Occipital lobe (tissue), 3 donors: ENCODE measurements at places on chromosomes 11 and 22.

GRCh38 chr11:95972060-95972459 is 48.2 kb upstream of the MTMR2 start:
- no peak for DNase-seq

GRCh38 chr22:48354096-48354495 is 1473.6 kb downstream of the BRD1 start:
- no peak for DNase-seq

GRCh38 chr22:26998129-26998528 is 340.7 kb downstream of the MIAT start:
- no peak for DNase-seq

DNA sequence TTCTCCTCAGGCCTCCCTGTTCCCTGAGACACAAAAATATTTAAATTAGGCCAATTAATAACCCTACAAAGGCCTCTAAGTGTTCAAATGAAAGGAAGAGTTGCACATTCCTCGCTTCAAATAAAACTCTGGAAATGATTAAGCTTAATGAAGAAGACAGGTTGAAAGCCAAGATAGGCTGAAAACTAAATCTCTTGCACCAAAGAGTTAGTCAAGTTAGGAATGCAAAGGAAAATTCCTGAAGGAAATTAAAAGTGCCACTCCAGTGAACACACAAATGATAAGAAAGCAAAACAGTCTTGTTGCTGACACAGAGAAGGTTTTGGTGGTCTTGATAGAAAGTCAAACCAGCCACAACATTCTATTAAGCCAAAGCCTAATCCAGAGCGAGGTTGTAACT is 574.4 kb downstream of the OPCML start:
- no peak for DNase-seq

GRCh38 chr22:44293876-44294275 is 18.9 kb downstream of the SHISAL1 start:
- DNase-seq = no peak

DNA sequence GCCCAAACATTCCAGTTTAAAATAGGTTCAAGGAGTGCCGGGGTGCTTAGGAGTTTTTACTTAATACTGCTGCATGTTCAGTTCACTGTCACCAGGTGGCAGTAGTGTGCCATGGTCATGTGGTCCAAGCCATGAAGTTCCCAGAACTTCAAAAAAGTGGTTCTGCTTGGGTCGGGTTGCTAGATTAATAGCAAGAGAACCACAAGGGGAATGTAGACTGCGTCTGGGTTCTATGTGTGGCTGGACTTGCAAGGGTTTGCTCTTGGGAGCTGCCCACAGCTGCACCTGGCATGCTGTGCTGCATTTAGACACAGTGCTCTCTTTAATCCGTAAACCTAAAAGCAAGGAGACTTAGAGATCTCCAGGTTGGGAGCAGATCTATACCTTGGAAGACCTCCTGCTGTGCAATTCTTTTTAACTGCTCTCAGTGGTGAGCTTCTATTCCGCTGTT is 6.5 kb upstream of the SPON1 start:
- DNase-seq = peak; percentile 16

GRCh38 chr11:92122561-92122960 is 102.1 kb upstream of the FAT3 start:
- no peak for DNase-seq

DNA sequence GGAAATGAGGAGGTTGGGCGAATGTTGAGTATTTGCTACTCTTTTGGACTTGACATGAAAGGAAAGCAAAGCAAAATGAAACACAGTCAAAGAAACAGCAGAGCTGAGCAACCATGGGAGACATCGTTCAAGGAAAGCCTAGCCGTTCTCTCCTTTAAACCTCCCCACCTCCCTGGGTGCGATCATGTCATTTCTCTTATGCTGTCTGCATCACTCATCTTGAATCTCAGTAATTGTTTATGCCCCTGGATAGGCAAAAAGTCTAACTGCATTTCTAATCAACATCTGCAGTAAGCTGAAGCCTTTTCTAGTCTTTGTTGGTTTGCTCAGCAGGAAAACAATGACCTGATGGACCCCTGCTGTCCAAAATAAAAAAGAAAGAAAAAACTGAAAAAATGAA is 107.0 kb downstream of the MSANTD4 start:
- no peak for DNase-seq

DNA sequence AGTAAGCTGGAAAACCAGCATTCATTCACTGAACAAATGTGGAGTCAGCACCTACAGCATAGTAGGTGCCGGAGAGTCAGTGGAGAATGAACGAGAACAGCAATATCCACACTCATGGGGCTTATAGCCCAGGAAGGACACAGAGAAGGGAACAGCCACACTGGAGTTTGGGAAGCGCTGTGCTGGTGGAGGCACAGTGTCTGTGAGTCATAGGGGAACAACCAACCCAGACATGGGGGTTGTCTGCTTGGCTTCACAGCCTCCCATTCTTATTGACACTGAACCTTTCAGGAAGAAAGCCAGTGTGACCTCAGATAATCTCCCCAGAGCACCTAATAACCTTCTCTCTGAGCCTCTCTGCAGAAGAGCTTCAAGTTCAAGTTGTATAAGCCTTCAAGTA is 56.6 kb upstream of the UBASH3B start:
- no peak for DNase-seq

DNA sequence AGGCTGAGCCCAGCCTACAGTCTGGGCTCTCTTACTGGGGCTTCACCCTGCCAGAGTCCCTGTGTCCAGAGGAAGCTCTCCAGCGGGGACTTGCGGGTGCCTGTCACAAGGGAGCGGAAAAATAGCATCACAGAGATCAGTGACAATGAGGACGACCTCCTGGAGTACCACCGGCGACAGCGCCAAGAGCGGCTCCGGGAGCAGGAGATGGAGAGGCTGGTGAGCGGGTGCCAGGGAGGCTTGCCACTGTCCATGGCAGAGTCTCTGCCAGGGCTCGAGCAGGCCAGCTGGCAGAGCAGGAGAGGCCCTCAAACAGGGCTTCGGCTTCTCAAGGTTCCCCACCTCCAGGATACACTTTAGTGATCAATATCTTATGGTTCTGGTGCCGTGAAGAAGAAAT is 21.0 kb downstream of the PHLDB1 start:
- DNase-seq = no peak

DNA sequence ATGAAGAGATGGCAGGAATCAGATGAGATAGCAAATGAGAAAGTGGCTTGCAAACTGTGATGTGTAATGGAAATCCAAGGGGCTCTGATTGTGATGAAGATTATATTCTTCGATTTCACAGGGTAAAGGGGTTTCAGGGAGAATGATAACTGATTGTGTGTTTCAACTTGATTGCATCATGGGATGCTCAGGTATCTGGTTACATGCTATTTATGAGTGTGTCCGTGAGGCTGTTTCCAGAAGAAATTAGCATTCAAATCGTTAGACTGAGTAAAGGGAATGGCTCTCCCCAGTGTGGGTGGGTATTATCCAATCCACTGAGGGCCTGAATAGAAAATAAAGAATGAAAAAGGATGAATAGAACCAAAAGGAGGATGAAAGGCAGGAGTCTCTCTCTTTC is 278.7 kb upstream of the LARGE1 start:
- DNase-seq = no peak

DNA sequence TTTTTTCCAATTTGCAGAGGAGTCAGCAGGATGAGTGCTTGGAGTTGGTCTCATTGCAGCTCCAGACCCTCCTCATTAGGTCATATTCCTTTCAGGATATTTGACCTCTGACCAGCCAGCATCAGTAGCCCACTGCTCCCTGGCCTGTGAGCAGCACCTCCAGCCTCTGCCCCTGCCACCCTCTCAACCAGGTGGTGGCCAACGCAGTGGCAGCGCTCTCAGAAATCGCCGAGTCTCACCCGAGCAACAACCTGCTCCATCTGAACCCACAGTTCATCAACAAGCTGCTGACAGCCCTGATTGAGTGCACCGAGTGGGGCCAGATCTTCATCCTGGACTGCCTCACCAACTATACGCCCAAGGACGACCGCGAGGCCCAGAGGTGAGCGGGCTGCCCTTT is 27.0 kb downstream of the C22orf42 start:
- no peak for DNase-seq
